ENCODE measurements at places on chromosomes 6 and 20. TPM values are rescaled to one million over a fixed set of nuclear protein-coding genes. Genes with fewer than 3 reads are reported as not detected.

DNA sequence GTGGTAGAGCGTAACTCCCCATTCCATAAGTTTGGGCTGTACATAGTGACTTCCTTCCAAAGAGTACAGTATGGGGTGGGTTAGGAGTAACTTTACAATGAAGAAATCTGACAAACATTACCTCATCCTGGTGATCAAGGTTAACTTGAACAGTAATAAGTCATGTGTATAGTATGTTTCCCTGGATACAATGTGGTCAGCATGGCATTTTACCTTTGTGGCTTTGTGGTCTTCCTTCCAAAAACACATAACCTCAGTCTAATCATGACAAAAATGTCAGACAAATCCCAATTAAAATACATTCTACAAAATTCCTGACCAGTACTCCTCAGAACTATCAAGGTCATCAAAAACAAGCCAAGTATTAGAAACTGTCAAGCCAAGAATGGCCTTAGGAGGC is 225.1 kb downstream of the UBE3D start:
- DNase-seq, result no peak
- no peaks in the 10 kb centered on the region for H3K36me3 ChIP-seq
- no peak overlapping the region for H3K27ac ChIP-seq
- H3K4me1 ChIP-seq, result no peaks in the 10 kb centered on the region
- peaks cover 2% of the 10 kb centered on the region for H3K27me3 ChIP-seq
- H3K4me3 ChIP-seq, result no peak overlapping the region

- DNase-seq, result no peak
- H3K4me3 ChIP-seq, result no peak overlapping the region
- H3K27me3 ChIP-seq, result peaks cover 19% of the 10 kb centered on the region
- no peak overlapping the region for H3K27ac ChIP-seq
- H3K36me3 ChIP-seq, result no peaks in the 10 kb centered on the region
Observed at GRCh38 chr6:8195714-8196102, 93.4 kb upstream of the EEF1E1 start.

DNA sequence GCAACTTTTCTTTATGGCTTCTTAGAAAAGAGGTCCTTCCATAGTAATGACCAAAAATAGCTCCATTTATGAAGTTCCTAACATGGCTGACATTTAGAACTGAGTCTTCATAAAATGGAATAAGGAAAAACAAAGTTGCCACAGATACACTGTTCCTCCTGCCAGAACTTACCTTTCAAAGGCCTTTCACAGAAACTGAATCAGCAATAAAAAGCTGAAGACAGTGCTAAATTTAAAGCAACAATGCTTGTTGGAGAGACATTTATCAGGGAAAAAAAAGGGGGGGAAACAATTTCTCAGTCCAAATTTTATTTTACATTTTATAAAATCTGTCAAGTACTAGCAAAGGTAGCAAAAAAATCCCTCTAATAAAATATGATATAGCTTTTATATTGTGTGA is 17.3 kb downstream of the DEK start:
- H3K27ac ChIP-seq, result no peak overlapping the region
- H3K4me3 ChIP-seq, result no peak overlapping the region
- peaks cover 55% of the 10 kb centered on the region for H3K4me1 ChIP-seq
- DNase-seq, result no peak
- peaks cover 87% of the 10 kb centered on the region for H3K36me3 ChIP-seq
- no peaks in the 10 kb centered on the region for H3K27me3 ChIP-seq

DNA sequence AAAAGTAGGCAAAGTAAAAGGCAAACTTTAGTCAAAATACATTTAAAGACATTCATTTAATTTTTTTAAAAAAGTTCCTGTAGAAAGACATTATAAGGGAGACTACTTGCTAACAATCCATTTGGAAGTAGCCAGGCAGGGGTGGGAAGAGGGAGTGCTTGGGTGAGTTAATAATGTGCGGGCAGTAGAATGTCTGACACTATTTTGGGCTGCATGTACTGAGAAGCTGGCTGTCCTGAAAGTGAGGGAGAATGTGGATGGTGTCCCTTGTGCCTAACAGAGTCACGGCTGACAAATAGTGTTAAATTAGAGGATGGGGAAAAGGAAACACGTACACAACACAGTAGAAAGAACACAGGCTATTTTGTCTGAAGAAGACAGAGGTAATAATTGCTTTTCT is 142.5 kb downstream of the LCA5 start:
- H3K27me3 ChIP-seq, result peaks cover 2% of the 10 kb centered on the region
- H3K4me3 ChIP-seq, result no peak overlapping the region
- no peaks in the 10 kb centered on the region for H3K4me1 ChIP-seq
- DNase-seq, result no peak

DNA sequence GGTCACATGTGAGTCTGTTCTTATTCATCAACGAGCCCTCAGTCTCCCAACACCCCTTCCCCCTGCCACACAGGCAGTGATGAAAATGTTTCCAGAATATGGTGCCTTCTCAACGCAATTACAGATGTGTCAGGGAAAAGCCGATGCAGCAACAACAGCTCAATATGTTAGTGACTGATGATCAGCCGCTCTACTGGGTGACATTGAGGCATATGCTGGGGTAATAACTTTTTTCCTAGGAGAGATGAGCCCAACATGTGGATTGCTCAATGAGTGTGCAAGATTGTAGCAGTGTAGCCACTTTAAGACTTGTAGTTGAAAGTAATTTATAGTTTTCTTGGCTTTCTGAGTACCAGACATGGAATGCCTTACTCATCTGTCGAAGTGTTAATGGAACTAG is 49.4 kb downstream of the DTD1 start:
- no peak overlapping the region for H3K4me3 ChIP-seq
- DNase-seq, result no peak
- H3K4me1 ChIP-seq, result peaks cover 12% of the 10 kb centered on the region
- H3K27ac ChIP-seq, result no peak overlapping the region
- H3K27me3 ChIP-seq, result no peaks in the 10 kb centered on the region
- H3K36me3 ChIP-seq, result peaks cover 7% of the 10 kb centered on the region

GRCh38 chr6:37514321-37514771 is 14.7 kb upstream of the CCDC167 start:
- DNase-seq, result peak; percentile 79
- H3K36me3 ChIP-seq, result peaks cover 2% of the 10 kb centered on the region
- H3K4me1 ChIP-seq, result peaks cover 77% of the 10 kb centered on the region
- H3K4me3 ChIP-seq, result peak overlapping the region; percentile 34
- H3K27me3 ChIP-seq, result no peaks in the 10 kb centered on the region

MACROD2 gene
- total RNA-seq, result not detected

SEMG2 gene
- total RNA-seq, result not detected

Measured in activated CD4-positive, alpha-beta T cell treated with anti-CD3 and anti-CD28 coated beads for 36 hours (primary cell).